ENCODE measurements at places on chromosomes 3 and 15.

- DNase-seq: no peak
Measured at GRCh38 chr3:123586968-123587367, 2.1 kb upstream of the HACD2 start.

GRCh38 chr3:131007256-131007655 is 19.4 kb downstream of the ASTE1 start:
- DNase-seq: no peak

DNA sequence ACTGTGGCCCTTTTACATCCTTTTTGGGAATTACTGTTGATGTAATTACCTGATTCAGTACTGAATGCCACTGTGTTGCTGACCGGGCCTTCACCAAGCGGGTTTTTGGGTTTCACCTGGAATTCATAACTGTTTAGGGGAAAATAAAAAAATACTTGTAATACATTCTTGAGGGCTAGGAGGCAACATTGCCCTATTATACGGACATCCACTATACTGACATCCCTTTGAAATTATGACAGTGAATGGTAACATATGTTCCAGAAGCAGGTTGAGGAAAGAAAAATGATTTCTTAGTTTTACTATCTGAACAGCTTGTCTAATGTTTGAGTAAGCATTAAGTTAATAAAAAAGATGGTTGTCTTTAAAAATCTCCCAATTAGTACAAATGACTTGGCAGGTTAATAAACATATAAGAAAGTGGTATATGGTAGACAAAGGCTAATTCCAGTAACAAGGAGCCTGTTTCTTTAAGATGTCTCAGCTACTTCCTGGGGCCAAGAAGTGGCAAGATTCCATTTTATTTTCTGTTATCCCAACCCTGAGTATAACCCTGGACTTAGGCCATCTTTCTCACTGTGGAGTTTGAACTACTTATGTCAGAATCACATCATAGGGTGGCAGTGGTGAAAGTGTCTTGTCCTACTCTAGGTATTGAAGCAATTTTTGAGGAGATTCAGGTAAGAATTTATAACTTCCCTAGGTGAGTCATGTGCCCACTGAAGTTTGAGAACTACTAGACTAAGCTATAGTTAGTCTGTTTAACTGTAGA is 45.5 kb downstream of the TFG start:
- DNase-seq: no peak

GRCh38 chr3:36701249-36701572 is 63.1 kb downstream of the DCLK3 start:
- no peak for DNase-seq

DNA sequence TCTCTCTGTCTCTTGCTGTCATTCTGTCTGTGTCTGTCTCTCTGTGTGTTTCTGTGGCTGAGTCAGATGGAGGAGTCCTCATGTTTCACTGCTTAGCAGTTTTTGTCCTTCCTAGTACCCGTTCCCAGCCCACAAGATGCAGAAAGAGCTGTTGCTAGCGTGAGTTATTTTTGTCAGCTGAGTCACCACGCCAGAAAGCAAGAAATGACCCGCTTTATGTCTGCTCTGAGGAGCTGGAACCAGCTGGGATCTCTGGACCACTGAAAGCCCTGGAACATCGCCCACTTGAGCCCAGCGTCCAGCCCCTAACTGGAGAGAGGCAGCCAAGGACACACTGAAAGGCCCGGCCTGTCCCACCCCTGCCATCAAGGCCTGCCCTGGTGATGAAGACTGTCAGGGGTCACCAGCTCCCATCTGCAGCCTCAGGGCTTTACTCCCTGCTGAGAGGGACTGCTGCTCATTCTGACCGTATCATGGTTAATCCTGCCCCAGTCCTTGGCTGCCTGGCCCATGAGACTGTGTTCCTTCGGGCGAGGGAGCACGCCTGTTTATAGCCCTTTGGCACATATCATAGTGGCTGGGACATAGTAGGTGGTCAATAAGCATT is 101.7 kb upstream of the TPM1 start:
- DNase-seq: peak; percentile 13

DNA sequence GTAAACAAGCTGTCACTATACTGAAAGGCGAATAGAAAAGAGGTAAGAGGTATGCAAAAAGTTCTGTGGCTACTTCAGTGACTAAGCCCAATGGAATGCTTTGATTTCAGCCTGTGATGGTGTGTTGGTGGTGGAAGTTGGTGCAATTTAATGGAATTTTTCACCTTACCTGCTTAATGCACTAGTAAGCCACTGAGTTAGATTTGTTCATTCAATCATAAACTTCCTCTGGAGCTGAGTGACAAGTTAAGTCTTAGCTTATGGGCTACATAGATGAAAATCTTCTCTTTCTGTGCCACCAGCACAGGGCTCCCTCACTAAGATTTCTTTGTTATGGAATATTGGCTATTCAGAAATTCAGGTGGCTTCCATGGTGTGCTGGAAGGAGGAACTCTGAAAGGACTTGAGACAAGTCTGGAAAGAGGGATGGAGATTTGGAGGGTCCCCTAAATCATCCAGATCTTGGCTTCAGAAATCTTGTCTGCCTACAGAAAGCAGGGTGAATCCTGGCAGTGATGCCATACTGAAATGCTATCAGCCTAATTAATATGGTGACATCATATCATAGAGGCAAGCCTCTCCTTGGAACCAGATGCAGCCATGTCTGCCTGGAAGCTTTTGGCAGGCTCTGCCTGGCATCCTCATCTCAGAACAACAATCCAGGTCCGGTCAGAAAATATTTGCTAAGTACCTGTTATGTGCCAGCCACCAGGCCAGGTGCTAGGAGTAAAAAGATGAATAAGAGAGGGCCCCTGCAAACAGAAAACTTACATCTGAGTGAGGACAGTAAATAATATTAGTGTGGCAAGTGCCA is 8.1 kb upstream of the GAP43 start:
- DNase-seq: no peak

DNA sequence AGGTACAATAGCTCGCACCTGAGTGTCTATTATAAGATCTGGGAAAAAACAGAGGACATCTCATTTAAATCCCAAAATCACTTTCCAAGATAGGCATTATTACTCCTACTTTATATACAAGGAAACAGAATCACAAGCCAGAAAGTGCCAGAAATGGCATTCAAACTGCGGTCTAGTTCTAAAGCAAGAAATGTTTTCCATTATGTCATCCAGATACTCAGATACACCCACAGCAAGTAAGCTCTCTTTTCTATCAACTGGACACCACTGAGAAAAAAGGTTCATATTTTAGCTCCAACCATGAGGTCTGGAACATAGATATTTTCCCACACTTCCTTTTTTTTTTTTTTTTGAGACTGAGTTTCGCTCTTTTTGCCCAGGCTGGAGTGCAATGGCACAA is 8.1 kb downstream of the SLC33A1 start:
- DNase-seq: no peak

GRCh38 chr3:128807186-128807830 is 72.1 kb upstream of the ACAD9 start:
- no peak for DNase-seq

- DNase-seq: no peak
Measured at GRCh38 chr15:78212546-78213424, 21.6 kb downstream of the ACSBG1 start.

- DNase-seq: no peak
Measured at GRCh38 chr3:121863801-121864200, 28.8 kb downstream of the EAF2 start.

DNA sequence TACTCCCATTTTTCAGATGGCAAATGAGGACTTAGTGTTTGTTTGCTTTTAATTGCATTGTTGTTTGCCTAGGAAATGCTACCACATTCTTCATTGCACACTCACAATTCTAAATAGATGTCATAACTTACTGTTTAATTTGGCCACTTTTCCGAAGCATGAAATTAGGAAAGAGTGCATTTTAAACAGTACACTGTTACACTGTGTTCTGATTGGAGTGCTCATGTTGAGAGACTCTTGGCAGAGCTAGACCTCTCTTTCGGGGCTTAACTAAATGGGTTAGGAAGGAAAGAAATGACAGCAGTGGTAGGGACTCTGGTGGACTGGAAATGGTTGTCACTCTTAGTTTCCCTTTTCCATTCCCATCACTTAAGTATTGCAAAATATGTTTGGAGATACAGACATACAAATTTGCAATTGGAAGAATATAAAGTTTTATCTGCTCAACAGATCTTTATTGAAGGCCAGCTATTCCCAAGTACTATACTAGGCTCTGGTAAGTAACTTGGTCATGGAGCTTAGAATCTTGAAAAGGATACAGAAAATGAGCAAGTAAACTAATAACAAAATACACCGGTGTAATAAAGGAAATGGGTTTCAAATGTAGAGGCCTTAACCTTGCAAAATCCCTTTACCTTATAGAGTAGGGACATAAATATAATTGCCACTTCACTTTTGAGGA is 90.2 kb downstream of the DCUN1D1 start:
- DNase-seq: no peak
